ENCODE measurements at places on chromosomes 6 and 20.

DNA sequence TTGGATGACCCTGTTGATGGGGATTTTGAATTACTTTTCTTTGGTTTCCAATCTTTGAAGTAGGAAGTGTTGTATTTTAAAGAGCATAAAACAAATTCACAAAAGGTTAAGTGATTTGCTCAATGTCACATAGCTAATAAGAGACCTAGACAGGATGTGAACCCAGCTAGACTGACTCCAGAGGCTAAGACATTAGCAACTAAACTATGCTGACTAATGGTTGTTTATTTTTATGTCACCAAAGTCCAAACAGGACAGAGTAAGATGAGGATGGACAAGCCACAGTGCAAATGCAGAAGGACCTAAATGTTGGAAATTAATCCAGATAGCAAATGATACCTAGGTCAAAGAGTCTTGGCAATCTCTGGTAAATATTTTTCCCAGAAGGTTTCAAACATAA lies 38.0 kb downstream of the OGFRL1 start:
- DNase-seq: no peak

GRCh38 chr6:35534407-35535170 lies 21.9 kb upstream of the TULP1 start:
- DNase-seq: no peak

- no peak for DNase-seq
These were observed 17.6 kb upstream of the RPS6KA2 start for GRCh38 chr6:166644681-166645080.

GRCh38 chr20:2671977-2672376 lies 8.0 kb upstream of the IDH3B start:
- DNase-seq: no peak

- DNase-seq: no peak
These were observed 34.7 kb upstream of the FKBP1A start for GRCh38 chr20:1427457-1428054.

DNA sequence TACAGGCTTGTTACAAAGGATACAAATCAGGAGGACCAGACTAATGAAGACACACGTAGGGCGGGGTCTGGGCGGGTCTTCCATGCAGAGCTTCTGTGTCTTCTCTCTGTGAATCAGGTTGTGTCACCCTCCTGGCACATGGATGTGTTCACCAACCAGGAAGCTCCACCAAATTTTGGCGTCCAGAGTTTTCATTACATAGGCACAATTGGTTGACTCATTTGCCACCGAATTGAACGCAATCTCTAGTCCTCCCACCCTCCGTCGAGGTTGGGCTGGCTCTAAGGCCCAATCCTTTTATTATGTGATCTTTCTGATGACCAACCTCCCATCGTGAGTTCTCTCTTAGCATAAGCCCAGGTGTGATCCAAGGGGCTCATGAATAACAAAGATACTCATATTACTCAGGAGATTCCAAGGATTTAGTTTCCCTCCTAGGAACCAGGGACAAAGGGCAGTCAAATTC lies 36.3 kb upstream of the DDR1 start:
- no peak for DNase-seq

DNA sequence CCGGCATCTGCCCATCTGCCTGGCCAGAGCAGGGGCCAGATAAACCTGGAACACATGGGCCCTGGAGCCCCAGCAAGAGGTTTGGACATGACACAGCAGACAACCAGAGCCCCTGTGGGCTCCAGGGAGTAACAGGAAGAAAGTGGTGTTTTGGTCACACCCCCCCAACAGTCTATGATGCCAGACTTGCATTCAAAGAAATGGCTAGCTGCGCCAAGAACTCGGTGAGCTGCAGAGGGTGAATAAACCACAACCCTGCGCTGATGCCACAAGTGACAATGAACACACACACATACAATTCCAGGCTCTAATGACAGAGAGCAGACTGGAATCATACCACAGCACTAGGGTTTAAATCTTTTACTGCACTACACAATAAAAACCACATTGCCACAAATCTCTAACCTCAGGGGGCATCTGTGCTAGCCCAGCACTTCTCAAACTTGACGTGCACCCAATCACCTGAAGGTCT lies 34.0 kb downstream of the TRERF1 start:
- DNase-seq: peak; percentile 26
